DMS53 (cell line): ENCODE measurements at places on chromosomes 7 and 10.

DNA sequence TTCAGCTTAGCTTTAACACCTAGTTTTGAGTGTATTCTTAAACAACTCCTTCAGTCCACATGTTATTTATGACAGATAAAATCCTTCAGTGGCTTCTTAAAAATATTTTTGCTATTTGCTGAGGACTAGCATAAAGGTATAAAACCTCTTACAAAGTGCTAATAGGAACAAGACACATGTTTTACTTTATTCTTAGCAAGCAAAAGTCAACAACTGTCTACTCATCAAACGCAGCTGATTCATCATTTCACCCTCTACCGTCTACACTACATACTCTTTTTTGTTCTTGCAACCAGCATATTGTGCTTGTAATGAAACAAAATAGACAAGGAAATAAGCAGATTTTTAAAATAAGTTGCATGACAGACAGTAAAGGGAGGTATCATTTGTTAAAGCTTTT is 319.7 kb downstream of the SNX13 start:
- DNase-seq: no peak

GRCh38 chr7:95097291-95097690 is 189.9 kb downstream of the PPP1R9A start:
- peak; percentile 25 for DNase-seq

GRCh38 chr10:98916526-98917125 is 319.0 kb downstream of the HPSE2 start:
- DNase-seq: no peak

GRCh38 chr10:95525033-95525418 is 36.1 kb downstream of the SORBS1 start:
- no peak for DNase-seq

DNA sequence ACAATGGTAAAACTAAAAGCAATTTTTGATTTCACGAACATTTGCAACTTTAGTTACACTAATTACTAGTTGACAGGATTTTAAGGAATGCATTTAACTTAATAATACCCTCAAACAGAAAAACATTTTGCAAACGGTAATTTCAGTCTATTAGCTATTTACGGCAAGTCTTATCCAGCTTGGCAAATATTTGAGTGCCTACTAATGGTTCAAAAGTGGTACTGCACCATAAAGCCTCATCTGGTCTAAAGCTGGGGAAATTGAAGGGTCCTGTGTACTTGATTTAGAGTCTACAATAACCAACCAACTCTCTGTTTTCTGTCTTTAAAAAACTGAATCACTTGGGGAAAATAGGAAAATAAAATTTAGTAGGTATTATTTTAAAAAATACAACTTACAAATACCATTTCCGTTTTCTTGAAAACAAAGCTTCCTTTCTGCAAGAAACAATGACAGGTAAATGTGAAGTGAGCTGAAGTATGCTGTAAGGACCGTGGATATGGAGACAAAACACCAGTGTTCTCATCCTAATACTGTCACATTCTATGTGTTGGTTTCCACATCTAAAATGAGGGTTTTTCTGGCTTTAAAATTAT is 142.3 kb downstream of the VPS50 start:
- peak; percentile 75 for DNase-seq

DNA sequence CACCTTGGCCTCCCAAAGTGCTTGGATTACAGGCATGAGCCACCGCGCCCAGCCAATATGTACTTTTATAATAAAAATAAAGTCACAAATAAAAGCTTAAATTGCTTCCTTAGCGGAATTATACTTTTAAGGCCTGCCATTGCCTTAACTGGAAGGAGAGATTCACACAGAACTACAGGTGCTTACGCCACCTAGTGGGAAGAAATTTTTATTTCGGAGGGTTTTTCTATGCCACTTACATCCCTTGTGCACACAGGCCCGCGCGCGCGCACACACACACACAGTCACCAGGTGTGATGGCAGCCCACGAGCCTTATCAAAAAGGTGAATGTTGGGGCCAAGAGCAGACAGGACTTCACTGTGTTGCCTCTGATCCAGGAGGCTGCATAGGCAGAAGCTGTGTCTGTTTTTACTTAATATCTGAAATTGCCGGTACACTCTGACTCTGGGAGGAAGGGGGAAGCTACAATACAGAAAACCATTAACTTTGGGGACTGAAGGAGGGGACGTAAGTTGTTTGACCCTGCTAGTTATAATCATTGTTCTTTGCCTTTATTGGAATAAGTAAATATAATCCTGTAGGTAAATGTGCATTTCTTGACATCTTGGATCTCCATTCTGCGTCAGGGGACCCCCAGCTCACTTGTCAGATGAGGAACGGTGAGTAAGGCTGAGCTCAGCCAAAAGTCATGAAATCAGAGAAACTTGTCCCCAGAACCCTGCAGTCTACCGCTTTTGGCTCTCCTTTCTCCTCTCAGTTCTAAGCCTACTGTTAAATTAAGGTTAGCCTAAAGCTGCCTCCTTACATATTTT is 87.1 kb downstream of the SLC16A9 start:
- peak; percentile 89 for DNase-seq

- no peak for DNase-seq
These were observed 39.3 kb downstream of the ANK3 start for GRCh38 chr10:60350400-60350799.

- no peak for DNase-seq
These were observed 117.3 kb downstream of the FAM53B start for GRCh38 chr10:124626759-124627380.

DNA sequence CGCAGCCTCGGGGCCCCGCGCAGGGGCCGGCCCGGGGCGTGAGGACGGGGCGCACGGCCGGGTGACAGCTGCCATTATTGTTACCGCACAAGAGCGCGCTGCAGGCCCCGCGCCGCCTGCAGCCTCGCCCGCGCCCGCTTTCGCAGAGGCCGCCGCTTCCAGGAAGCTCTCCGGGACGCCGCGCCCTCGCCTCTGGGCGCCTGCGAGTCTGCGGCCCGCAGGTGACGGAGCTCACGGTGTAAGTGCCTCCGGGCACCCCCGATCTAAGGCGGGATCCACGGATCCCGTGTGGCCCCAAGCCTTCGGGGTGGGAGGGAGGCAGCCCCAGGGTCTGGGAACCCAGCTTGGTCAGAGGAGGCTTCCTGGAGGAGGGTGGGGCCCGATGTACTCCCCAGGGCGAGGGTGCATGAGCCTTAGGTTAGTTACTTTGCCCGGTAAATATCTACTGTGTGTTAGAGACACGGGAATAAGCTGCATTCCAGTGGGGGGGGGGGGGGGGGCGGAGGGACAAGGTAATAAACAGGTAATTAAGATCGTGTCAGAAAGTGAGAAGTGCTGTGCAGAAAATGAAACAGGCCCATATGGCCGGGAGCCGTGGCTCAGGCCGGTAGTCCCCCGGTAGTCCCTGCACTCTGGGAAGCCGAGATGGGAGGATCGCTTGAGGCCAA is 638 bp downstream of the IQCE start:
- DNase-seq: peak; percentile 69

DNA sequence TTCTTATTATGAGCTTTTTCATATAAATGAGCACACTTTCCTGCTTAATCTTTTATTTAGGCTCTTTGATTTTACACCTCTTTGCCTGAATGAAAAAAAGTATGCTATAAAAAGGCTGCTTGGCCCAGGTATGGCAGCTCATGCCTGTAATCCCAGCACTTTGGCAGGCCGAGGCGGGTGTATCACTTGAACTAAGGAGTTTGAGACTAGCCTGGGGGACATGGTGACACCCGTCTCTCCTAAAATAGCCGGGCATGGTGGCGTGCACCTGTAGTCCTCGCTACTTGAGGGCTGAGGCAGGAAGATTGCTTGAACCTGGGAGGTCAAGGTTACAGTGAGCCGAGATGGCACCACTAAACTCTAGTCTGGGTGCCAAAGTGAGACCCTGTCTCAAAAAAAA is 72.9 kb downstream of the DOCK4 start:
- DNase-seq: no peak

GRCh38 chr10:14541379-14541778 is 210.7 kb upstream of the FRMD4A start:
- DNase-seq: no peak

- DNase-seq: no peak
These were observed 449.1 kb downstream of the XPNPEP1 start for GRCh38 chr10:109474261-109474660.

DNA sequence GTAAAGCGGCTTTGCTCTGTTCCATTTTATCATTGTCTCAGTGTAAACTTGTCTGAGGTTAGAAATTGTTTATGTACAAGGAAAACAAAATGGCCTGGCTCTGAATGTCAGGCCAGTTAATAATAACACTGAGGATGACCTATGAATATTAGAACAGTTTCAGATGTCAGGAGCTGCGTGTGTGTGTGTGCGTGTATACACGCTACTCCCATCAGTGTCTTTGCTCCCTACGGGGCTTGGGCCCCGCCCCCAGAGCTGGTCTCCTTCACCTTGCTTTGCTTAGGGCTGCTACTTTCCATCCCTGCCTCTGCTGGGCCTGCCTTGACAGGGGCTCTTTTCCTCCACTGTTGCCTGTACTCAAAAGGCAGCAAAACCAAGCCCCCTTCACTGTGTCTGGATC is 142.3 kb upstream of the BET1 start:
- no peak for DNase-seq

DNA sequence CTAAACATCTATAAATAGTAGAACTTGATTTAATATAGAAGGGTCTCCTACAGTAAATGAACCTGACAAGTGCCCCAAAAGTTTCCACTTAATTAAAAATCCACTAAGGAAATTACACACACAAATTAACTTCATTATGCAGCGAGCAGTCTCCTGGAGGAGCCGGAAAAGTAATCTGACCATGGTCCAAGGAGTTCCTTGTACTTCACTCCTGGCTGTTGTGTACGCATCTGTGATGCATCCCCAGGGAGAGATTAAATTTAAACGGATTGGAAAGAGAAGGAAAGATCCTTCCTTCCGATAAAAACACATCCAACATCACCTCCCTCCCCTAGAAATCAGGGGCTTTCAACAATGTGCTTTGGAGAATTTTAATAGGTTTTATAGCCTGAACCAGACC is 85.5 kb downstream of the PARD3 start:
- DNase-seq: no peak

DNA sequence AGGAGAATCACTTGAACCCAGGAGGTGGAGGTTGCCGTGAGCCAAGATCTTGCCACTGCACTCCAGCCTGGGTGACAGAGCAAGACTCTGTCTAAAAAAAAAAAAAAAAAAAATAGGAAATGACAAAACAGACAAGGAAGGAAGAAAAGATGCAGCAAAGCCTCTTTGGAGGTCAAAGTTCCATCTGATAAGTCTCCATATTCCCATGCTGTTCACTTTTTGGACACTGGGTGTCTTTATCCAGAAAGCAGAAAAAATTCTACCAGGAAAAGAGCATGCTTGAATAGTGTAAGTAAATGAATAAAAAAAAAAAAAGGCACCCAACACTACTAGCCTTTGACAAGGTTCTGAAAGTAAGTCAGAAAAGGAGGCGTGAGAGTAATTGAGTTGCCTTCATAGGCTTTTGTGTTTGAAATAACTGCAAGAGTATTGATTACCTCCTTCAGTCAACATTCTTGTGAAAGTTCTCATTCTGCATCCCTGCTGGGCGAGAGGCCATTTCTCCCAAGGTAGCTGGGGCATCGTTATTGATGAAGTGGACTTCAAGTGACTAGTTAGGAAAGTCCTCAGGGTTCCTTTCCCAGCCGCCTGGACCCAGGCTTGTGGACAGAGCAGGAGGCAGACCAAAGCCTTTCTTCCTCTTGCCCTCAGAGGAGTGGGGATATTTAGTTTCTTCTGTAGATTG is 133.3 kb upstream of the KIF5B start:
- peak; percentile 64 for DNase-seq

DNA sequence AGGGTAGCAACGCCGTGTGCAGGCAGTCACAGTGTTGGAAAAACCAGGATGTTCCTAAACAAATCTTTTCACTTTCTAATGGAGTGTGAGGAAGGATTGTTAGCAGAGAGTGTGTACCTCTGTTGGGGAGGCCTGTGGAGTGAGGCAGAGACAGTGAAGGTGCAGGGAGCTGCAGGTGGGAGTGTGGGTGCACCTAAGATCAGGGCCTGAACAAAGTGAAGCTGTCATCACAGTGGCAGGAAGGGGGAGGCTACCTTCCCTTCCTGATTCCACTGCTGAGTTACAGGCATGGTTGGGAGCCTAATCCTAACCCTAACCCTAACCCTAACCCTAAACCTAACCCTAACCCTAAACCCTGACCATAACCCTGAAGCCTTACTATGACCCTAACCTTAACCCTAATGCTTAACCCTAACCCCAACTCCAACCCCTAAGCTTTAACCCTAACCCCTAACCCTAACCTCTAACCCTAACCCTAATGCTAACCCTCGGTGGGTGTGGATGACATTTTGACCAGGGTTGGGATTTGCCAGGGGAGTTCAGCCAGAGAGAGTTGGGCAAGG is 158.8 kb upstream of the KLF6 start:
- no peak for DNase-seq

GRCh38 chr10:44398747-44399658 is 14.1 kb upstream of the CXCL12 start:
- no peak for DNase-seq

DNA sequence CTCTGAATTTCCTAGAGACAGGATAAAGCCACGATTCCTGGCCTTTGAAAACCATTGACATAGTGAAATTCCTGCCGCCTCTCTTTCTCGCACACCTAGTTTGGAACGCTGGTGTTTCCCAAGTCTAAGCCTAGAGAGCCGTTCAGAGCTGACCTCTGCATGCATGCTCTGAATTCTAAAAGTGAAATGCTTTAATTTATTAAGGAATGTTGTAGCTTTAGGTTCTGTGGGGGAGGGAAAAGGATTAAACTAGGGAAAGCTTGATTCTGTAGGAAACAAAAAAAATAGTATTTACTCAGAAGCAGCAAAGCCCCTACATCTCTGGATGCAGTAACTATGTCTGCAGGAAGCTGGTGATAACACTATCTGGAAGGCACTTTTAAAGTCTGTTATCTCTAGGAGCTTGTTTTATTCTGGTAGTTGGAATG is 27.3 kb downstream of the PFKP start:
- DNase-seq: no peak

DNA sequence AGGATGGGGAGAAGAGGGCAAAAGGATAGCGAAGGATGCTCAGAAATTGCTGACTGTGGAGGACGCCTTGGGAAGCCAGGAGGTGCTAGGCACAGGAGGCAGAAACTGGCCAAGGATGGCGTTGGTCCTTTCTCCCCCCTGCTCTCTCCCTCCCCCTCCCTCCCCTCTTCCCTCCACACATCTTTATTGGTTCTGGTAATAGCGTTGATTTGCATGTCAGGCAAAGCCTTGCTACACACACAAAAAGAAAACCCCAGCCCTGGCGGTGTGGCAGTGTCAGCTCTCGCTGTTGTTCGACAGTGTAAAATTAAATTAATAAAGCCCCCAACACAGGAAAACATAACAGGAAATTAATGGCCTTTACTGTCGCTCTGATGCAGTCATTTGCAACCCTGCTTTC is 47.2 kb downstream of the PAX2 start:
- no peak for DNase-seq

- DNase-seq: no peak
These were observed 134.9 kb upstream of the ANK3 start for GRCh38 chr10:60524541-60524940.

- DNase-seq: no peak
These were observed 130.7 kb downstream of the SAMD9 start for GRCh38 chr7:92987095-92987494.

- DNase-seq: no peak
These were observed 20.3 kb downstream of the NCAPG2 start for GRCh38 chr7:158684329-158684728.
